Stimulated activated CD8-positive, alpha-beta memory T cell treated with anti-CD3 and anti-CD28 coated beads, Interleukin-15, amount 100 ng/mL, for 24 hours (primary cell): ENCODE measurements at places on chromosomes 16 and 17.
A peak's percentile ranks its signal among the peaks of the same experiment; 100 is the strongest.

- no peak for DNase-seq
These were observed 65.6 kb downstream of the SMG6 start for GRCh38 chr17:2237950-2238349.

DNA sequence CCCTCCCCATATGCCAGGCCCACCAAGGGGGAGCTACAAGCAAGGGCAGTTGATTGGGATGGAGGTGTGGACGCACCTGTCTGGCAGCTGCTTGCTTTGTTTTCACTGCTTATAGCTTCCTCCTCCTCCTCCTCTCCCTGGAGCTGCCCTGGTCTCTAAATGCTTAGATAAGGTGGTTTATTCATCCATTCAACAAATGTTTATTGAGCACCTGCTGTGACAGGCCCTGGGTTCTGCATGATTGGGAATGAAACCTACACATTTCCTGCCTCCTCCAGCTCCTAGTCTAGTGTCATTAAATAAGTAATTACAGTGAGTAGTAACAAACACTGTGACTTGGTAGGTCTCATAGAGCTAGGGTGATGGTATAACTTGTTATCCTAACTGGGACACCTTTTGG lies 17.4 kb upstream of the MAP3K14 start:
- no peak for DNase-seq

- no peak for DNase-seq
These were observed 22.9 kb downstream of the CDIP1 start for GRCh38 chr16:4515611-4516233.

DNA sequence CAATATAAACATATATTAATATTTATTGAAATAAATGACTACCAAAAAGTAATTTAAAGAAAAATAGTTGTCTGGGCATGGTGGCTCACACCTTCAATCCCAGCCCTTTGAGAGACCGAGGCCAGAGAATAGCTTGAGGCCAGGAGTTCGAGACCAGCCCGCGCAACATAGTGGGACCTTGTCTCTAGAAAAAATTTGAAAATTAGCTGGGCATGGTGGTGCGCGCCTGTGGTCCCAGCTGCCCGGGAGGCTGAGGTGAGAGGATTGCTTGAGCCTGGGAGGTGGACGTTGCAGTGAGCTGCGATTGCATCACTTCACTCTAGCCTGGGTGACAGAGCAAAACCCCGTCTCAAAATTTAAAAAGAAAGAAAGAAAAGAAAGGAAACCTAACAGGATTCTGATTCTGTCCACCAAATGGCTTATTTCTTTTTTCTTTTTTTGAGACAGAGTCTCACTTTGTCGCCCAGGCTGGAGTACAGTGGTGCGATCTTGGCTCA lies 3.4 kb upstream of the BPTF start:
- no peak for DNase-seq

DNA sequence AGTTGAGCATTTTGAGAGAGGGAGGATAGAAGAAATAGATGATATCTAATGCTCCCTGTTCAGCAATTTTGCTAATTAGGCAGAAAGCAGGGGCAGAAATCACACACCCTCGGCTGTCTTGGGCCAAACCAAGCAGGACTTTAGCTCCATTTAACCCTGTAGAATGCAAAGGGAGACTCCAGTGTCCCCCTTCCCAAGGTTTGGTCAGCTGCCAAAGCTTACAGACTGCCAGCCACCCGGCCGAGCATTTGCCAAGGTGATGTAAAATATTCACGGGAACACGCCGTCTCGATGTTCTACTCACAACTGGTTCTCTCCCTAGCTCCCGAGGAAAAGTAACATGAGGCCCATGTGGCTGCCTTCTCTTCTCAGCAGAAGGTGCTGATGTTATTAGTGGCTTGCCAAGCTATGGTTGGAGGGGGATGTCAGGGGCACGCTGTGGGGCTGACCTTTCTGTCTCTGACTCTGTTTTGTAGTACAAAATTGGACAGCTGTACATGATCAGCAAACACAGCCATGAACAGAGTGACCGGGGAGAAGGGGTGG lies 155.3 kb downstream of the PITPNC1 start:
- DNase-seq: no peak

DNA sequence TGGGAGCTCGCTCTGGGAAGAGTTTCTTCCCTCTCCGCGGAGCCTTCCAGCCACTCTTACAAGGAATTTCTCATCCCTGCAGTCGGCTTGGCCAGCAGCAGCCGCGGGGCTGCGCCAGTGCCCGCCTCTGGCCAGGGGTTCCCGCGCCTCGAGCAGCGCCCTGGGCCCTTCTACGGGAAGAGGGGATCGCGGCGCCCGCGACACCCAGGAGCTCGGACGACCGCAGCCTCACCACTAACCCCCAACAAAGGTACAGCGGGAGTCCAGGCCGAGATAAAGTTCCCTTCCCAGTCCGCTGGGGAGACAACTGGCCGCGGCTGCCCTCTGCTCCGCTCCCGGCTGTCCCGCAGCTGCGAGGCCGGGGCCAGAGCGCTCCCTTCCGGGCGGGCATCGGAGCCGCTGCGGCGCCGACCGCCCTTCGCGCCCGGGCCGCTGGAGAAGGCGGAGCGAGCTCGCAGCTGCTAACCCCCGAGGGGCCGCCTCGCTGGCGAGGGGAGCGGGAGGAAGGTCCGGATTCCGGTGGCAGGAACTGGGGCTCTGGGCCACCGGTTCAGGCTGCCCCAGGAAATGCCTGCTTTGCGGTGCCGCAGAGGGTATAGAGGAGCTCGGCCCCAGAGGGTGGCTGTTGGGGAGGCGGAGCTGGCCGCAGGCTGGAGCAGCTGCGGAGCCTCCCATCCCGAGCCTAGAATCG lies 3.6 kb upstream of the HS3ST3B1 start:
- no peak for DNase-seq

DNA sequence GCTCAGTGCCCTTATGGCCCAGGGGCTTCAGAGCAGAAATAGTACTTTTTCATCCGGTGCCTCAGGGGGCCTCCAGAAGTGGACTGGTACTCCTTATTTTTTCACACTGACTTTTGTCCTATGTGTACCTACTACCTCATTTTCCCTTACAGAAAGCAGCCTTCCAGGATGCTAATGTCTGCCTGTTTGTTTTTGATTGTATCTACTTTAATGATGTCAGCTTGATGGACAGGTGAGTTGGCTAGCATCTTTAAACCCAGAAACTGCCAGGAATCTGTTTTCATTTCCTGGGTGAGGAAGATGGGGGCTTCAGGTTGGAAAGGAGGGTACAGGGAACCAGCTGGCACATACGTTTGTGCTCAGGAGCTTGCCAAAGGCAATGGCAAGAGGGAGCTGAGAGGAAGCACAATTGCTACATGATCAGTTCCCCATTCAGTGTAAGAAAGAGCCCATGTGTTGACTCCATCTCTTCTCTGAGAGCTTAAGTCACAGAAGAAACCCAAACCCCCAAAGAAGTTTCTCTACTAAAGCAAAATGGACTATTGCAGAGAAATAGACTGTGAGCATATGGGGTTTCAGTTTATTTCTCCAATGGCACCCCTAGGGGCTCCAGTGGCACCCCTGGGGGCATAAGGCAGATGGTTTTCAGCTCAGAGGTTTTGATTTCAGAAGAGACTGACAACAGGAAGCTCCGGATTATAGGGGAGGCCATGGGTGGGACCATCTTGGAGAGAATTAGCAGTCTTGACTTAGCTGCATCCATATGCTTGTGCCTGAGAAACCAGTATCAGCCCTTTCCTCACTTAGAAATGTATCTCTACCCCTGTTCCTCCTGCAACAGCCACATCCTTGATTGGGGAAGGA lies 16.3 kb downstream of the LIG3 start:
- no peak for DNase-seq

- no peak for DNase-seq
These were observed 91.4 kb upstream of the CCL2 start for GRCh38 chr17:34163646-34164045.

DNA sequence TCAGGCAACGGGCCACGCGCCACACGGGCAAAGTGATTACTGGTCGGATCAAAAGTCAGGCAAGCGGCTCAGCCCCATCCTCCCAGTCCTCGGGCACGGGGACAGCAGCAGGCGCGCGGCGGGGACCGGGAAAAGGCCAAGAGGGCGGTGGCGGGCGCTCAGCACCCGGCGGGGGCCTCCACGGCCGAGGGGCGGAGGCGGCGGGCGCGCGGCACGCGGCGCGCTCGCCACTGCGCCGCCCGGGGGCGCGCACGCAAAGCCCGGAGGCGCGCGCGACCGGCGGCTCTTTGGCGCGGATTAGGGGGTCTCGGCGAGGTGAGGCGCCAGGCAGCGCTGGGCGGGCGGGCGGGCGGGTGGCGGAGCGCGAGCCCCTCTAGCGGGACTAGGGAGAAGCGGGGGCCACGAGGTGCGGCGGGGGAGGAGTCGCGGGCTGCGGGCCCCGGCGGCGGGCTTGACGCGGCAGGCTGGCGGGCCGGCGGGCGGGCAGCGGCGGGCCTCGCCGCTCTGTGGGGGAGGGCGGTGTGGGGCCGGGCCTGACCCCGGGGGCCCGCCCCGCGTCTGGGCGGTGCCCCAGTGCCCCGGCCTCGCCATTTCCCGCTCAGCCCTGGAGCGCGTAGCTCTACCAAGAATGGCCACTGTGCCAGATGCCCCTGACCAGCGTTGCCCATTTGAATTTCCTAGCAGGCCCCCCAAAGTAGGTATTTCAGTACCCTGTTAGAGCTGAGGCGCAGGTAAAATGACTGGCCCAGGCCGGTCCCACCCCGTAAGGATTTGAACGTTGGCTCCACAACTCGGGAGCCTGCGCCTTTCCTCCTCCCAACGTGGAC lies at the start of the genes ACACA and TADA2A:
Gene ACACA (minus strand): TSS at position 202 of the 827 bp plus-strand sequence. CDS start 537 bp downstream, outside the sequence.
Gene TADA2A (plus strand): TSS at position 252 of the 827 bp plus-strand sequence. CDS start 4,480 bp downstream, outside the sequence.
- peak; percentile 57 for DNase-seq

DNA sequence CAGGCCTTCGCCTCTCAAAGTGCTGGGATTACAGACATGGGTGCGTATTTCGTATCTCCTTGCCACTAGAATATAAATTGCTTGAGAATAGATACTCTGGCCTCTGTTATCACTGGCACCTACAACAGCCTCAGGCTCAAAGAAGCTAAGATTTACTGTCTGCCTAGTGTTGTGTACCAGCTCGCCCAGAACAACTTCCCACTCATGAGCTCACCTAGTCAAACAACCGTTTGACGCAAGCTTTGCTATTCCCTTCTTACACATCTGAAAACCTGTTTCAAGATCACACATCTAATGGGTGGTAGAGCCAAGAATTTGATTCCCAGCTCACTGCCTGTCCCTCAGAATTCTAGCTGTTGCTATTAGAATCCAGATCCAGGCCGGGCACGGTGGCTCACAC lies 24.4 kb downstream of the MIS12 start:
- DNase-seq: no peak

DNA sequence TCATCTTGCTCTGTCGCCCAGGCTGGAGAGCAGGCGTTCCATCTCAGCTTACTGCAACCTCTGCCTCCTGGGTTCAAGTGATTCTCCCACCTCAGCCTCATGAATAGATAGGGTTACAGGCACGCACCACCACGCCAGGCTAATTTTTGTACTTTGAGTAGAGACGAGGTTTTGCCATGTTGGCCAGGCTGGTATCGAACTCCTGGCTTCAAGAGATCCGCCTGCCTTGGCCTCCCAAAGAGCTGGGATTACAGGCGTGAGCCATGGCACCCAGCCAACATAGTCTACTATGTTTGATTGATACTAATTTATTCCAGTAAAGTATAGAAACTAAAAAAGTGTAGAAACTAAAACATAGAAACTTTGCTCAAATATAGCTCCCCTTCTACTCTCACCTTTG lies 94.9 kb downstream of the CA4 start:
- DNase-seq: no peak

DNA sequence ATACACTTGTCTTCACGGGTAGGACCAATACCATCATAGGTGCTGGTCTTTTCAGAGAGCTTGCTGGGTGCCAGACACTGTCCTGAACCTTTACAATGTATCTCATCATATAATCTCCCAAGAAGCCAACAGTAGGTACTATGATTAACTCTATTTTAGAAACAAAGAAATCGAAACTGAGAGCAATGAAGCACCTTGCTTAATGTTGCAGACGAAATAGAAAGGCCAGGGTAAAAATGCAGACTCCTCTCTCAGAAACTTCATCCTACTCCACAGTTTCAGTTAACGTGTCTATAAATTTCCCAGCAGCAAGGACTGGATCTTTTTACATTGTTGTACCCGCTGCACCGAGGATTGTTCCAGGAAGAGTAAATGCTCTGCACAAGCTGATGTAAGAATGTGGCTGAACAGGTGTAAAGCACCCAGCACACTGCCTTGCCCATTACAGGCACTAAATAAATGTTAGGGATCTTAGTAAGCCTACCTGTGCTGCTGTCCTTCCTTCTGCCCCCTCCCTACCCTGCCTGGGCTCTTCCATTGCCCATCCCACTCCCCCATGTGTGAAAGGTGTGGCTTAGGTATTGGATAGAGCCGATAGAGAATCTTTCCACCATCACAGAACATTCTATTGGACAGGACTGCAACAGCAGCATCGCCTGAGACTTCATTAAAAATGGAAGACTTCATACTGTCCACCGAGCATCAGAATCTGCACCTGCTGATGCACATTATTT lies 476.7 kb downstream of the SOX9 start:
- no peak for DNase-seq

DNA sequence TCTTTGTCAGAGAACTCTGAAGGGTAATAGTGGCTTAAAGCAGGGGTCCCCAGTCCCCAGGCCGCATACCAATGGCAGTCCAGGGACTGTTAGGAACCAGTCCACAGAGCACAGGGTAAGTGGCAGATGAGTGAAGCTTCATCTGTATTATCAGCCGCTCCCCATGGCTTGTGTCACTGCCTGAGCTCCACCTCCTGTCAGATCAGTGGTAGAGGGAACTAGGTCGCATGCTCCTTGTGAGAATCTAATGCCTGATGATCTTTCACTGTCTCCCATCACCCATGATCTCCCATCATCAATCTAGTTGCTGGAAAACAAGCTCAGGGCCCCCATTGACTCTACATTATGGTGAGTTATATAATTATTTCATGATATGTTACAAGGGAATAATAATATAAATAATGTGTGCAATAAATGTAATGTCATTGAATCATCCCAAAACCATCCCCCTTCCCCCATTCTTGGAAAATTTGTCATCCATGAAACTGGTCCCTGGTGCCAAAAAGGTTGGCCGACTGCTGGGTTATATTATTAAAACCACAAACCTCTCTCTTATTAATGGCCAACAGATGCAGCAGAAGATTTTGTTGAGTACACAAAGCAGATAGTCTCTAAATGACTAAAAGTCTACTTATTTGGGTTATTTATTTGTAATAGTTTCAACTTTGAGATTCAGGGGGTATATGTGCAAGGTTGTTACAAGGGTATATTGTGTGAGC lies 782.7 kb downstream of the CDH11 start:
- no peak for DNase-seq

DNA sequence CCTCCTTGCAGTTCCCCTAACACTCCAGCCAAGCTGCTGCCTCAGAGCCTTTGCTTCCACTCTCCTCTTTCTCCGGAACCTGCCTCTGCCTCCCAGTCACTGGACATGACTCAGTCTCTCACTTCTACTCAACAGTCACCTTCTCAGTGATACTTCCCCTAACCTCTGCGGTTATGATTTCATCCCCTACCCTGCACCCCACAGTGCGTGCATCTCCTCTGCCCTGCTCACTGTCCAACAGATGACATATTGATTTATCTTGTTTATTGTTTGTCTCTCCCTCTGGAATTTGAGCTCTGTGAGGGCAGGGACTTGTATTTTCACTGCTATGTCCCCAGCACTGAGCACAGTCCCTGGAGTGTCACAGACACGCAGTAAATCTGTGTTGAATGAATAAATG lies 100.7 kb downstream of the CYLD start:
- DNase-seq: no peak
